Adrenal gland (tissue), 19 donors: ENCODE measurements at places on chromosomes 3 and 15.

- DNase-seq, result no peak
Observed at GRCh38 chr3:72554689-72555088, 293.6 kb downstream of the SHQ1 start.

GRCh38 chr15:100105101-100105500 lies 236.7 kb downstream of the ADAMTS17 start:
- DNase-seq, result peak; percentile 6

GRCh38 chr3:194744826-194745225 lies 59.1 kb downstream of the FAM43A start:
- no peak for DNase-seq

GRCh38 chr15:48388910-48389309 lies 57.7 kb downstream of the DUT start:
- DNase-seq, result no peak

- DNase-seq, result no peak
Observed at GRCh38 chr15:25944386-25944785, 81.3 kb upstream of the ATP10A start.

DNA sequence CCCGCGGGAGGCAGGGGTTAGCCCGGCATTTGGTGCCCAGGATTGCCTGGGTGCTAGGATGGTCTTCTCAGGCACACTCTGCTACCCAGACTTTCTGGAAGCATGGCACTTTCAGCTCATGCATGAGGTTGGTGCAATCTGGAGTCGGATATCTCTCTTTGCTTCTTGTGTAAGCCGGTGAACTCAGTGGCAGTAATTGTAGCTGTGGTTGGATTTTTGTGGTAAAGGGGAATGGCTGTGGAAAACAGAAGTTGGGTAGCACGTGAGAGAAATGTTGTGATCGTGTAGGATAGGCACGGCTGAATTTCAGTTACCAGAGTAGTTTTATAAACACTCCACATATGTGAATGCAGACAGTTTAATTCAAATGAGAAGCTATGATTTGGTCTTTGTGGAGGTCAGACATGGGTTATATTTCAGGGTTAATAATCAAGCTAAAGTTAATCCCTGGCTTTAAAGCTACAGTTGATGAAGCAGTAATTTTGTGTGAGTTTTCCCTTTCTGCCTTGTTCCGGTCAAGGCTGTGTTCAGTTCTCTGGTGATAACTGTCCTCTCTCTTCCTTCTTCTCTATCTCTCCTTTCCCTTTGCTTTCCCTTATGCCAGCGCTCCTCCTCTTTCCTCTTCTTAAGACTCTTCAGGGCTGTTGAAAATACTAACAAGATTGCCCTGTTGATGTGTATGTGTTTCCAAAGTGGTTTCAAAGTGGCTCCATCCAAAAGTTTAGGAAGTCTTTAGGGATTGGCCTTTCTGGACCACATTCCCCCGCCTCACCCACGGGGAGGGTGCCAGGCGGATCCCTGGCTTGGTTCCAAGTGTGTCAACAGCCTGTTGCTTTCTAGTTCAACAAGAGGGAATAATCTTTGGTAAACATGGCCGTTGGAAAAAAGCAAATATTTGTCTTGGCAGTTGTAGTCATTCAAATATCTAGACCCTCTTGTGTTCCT lies 404.6 kb upstream of the C2CD4B start:
- DNase-seq, result peak; percentile 50

DNA sequence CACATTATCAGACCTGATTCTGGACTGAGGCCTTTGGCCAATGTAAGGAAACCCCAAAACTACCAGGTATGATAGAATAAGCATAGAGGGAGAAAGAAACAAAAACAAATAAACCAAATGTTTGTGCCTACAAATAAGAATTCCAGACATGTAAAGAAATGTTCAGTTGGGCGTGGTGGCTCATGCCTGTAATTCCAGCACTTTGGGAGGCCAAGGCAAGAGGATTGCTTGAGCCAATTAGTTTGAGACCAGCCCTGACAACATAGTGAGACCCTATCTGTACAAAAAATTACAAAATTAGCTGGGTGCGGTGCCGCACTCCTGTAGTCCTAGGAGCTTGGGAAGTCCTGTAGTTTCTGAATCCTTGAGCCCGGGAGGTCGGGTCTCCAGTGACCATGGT lies 13.0 kb downstream of the TMEM202 start:
- no peak for DNase-seq

DNA sequence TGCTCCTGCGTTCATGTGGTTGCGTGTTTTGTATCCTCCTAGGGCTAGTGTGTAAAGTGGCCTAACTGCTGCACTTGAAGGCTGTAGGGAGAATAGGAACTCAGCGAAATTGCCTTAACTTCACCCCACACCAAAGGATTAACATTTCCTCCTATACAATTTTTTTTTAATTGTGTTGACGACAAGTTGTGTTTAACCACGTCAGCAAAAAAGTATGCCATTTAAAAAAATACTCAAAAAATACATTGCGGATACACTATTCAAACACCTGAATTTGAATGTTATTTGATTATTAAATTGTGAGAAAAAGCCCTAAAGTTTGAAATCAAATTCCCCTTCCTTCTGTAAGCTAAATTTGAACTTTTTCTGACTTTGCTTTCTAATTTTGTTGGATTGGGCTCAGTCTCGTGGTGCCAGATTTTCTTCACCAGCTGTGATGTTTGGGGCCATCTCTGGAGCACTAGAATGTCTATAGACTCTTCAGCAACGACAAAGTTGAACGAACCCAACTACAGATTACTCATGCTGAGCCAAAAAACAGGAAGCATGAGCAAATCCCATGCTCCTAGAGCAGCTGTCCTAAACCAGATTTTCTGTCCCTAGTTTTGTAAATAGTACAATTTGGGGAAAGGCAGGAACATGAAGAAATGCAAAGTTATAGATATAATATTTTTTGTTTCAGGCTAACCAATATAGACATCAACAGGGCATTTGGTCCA lies 8.1 kb upstream of the SLC9A9 start:
- DNase-seq, result no peak

DNA sequence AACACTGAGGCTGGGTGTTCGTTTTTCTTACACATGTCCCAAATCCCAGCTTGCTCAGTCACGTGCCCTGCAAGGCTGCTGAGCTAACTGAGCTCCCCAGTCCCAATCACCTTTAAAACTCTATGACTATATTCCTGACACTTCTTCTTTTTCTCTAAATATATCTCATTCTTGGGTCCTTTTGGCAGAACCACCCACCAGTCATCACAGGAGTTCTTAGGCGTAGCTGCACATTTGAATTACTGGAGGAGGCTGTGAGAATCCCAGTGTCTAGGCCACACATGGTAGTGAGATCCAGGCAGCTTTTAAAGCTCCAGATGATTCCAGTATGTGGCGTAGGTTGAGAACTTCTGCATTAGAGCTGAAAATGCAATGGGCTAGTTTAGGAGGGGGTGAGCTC lies 66.3 kb downstream of the ST8SIA2 start:
- no peak for DNase-seq

- DNase-seq, result no peak
Observed at GRCh38 chr3:154776549-154777225, 303.4 kb upstream of the MME start.

DNA sequence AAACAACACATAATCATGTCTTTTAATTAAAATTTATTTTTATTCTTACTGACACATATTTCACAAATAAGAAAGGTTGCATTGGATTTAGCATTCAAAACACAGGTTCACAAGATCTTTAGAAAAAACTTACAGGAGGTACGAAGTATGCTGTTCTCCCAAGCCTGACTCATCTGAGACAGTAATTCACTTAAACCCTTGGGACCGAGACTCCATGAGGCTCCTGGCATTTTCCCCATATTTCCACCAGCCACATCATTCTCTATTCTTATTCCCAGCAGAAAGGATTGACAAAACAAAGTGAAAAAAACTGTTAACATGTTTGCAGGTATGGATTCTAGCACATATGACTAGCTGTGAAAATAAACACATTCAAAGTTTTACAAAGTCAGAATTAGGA lies 52.6 kb downstream of the CNTN3 start:
- no peak for DNase-seq

DNA sequence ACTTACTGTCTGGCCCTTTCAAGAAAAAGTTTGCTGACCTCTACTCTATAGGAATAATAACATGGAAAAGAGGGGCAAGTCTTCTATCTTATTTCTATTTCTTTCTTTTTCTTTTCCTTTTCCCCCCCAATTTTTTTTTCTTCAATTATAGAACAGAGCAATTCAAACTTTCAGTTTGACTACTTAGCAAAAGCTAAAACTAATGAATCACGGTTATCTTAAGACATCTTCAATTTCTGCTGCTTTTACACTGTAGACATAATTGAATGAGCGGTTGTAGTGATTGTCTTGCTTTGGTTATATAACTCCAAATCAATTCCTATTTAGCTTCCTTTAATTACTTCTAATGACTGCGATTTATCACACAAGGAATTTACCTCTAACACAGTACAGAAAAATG lies 74.3 kb upstream of the P2RY1 start:
- DNase-seq, result no peak

- DNase-seq, result no peak
Observed at GRCh38 chr15:92621972-92622533, 33.5 kb downstream of the FAM174B start.

GRCh38 chr3:29057326-29057725 lies 223.5 kb upstream of the RBMS3 start:
- DNase-seq, result no peak
